ENCODE measurements at places on chromosomes 7 and 10. TPM values are rescaled to one million over a fixed set of nuclear protein-coding genes. Genes with fewer than 3 reads are reported as not detected.

DNA sequence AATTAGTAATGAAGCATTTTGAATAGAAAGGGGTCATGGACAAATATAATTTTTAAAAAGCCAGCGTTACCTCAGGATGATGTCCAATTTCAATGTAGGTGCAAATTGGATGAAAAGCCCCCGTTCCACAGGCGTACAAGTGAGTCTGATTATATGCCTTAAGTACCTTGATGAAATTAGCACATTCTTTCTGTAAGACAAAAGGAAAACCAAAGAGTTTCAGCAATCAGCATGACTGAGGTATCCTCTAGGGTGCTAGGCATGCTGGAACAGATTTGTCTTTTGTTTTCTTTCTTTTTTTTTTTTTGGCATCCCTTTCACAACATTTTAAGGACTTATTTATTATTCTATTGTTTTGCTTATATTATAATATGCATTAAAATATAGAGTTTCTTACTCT is 84.2 kb downstream of the SEMA3A start:
- DNase-seq = no peak

The MMP21 gene
- total RNA-seq = 0.21 TPM

- DNase-seq = peak; percentile 84
These were observed 103.1 kb upstream of the RHOBTB1 start for GRCh38 chr10:61047081-61047480.

The C10orf143 gene
- 6.4 TPM for total RNA-seq

DNA sequence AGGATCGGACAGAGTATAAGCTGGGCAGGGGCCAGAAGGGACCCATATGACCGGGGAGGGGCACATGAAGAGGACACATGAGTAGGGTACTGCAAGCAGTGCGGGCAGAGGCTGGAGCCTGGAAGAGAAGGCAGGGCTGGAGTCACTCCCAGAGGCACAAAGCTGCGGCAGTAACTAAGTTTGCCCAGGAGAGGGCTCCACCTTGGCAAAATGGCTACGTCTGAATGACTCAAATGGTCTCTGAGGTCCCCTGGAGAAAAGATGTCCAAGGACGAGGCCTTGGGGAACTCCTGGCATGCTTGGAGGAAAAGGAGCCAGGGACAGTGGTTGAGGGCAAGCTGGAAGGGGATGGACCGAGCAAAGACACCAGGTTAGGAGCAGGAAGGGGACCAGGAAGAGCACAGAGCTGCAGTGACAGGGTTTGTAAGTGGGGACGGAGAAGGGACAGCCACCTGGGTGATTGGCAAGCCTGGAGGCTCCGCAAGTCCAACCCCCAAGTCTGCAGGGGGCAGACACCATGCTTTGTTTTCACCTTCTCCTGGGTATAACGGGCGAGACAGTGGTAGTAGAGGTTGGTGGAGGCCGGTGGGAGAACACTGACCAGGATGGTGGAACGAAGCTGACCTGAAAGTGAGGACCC is 43.1 kb upstream of the LBX1 start:
- DNase-seq = peak; percentile 70

The CYP26C1 gene
- total RNA-seq = not detected

DNA sequence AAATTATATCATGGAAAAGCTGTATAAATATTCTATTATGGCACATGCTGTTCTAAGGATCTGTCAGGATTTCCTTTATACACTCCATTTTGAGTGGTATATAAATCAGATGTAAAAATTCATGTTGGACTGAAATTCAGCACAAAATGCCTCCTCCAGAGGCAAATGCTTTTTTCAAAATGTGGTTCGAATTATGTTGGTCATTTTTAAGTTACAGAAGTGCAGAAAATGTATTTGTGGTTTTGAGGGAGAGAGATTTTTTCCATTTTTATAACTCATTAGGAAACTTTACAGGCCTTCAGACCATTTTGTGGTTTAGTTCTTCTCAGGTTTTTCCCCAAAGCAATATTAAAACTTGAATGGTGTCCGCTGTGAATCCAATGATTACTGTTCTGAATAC is 2.9 kb downstream of the PPP1R3A start:
- no peak for DNase-seq
